Glutamatergic neuron (in vitro differentiated cells): ENCODE measurements at places on chromosomes 2 and 18. TPM values are rescaled to one million over a fixed set of nuclear protein-coding genes. Genes with fewer than 3 reads are reported as not detected.
A peak's percentile ranks its signal among the peaks of the same experiment; 100 is the strongest.

DNA sequence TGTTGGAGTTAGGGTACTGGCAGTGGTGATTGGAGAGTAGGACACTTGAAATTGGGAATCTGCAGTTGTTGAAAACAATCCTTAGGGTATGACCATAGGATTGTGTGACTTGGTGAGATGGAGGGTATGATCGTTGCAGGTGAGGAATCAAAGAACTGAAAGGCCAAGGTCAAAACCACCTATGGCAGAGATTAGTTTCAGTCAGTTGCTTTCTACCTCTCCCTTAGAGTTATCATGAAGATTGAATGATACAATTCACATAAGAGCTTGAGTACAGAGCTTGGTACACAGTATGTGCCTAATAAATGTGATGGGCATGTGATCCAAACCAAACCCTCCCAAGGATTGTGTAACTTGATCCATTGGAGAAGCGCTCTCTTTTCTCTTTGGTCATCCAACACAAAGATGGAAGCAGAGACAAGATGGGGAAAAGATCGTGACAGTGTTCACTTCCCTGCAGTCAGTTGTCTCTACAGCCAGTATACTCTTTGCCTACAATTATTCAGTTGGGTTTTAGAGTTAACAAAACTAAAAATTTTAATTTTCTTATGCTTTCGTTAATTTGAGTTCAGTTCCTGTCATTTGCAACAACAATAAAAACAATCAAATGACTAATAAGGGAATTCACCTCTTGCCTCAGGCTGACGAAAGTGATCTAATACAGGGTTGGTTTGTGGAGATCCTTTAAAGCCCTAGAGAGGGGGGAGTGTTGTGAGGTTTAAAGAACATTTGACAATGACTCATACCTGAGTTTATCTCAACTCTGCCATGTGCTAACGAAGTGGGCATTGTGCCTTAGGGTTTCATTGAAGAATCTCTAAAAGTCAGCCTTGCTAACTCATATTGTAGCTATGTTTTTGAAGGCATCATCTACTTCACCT, 14.8 kb upstream of the SMAD2 start:
- DNase-seq: no peak

DNA sequence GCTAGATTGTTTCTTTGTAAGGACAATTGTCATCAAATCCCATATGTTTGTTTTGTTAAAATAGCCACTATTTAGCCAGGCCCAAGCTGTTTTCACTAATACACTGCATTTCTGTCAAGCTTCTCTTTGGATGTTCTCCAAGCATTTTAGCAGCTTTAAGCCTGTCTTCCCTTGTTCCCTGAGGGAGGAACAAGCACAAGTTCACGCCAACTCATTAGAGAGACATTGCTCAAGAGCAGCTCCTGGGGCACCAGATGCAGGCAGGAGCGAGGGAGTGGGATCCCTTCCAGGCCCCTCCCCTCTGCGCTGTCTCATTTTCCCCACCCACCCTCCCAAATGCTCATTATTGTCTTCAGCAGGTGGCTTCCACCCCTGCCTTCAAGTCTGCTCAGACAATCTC, 32.6 kb upstream of the PPP3R1 start:
- DNase-seq: no peak

Gene APLF
- total RNA-seq: 4.4 TPM

Gene NEUROD1
- 65.5 TPM for total RNA-seq

DNA sequence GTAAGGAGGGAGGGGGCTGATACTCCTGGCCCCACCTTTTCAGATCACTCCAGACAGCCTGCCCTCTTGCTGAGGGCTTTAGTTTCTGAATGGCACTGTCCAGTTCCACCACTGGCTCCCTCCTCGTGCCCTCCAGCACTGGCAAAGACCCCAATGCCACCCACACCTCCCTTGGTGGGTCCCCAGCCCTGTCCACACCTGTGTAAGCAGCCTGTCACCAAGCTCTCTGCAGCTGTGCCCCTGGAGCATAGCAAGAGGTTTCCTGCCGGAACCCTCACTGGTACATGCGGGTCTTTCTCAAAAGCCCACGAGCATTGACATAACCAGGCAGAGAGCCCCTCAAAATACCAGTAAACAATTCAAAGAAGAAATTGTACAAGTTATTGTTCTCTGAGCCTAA, 17.6 kb upstream of the KIF1A start:
- no peak for DNase-seq

GRCh38 chr2:227464361-227464760, 7.6 kb upstream of the AGFG1 start:
- no peak for DNase-seq

DNA sequence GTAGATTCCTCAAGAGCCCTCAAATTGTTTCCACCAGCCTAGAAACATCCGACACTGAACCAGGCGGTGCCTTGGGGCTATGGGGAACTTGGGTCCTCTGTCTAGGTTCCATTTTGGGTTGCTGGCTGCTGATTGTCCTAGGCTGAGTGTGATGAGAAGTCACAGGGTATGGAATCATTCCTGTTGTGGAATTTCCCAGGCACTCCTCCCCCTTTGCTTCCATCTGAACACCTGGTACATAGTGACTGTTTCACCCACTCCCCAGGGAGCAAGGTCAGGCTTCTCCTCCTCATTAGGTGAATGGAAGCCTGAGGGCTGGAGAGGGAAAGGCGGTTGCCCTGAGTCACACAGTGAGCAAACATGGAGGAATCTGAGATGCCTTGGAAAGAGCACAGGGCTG, 4.5 kb downstream of the KIF3C start:
- no peak for DNase-seq

GRCh38 chr2:143347901-143348414, 218.7 kb downstream of the ARHGAP15 start:
- no peak for DNase-seq

DNA sequence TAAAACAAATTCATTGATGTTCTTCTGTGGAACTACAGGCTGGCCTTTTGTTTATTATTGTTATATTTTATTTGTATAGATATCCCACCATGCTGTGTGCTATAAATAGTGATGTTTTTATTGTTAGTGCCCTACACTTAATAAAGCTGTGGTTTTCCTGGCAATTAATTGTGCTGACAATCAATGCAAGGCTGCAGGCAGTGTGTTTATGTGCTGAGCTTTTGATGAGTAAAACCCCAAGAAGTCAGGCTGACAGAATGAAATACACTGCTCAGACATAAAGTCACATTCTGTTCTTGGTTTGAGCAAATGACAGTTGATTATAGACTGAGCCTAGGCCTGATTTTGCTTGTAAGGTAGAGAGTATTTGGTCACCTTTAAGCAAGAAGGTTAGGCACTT, 362.7 kb downstream of the CPS1 start:
- DNase-seq: no peak

DNA sequence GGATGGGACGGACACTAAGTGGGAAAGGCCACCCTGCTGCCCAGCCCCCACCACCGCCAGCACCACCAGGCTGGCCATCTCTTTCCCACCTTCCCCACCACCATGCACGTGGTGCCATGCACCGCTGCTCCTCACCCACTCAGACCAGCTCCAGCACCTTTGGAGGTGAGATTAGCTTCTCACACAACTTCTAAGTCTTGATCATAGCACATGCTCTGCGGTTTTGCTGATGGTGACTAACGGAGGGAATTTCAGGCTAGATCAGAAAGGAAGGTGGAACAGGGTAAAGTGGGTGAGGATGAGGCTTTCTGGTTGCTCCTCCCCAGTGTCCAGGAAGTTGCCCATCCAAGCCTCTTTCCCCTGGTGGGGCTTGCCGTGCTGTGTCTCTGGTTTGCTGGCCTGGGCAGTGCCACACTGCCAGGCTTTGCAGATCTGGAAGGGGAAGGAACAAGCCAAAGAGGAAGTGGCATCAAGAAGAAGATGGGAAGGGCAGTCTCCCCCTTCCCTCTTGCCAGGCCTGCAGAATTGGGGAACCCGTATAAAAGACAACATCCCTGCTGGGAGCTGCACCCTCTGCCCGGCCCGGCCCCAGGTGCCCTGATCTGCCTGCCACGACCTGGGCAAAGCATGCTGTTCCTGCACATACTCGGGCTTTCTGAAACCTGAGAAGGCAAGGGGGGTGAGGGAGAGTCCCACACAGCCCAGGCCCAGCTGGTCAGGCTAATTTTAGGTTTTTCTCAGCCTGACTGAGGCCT, 44.3 kb upstream of the CAB39 start:
- no peak for DNase-seq

DNA sequence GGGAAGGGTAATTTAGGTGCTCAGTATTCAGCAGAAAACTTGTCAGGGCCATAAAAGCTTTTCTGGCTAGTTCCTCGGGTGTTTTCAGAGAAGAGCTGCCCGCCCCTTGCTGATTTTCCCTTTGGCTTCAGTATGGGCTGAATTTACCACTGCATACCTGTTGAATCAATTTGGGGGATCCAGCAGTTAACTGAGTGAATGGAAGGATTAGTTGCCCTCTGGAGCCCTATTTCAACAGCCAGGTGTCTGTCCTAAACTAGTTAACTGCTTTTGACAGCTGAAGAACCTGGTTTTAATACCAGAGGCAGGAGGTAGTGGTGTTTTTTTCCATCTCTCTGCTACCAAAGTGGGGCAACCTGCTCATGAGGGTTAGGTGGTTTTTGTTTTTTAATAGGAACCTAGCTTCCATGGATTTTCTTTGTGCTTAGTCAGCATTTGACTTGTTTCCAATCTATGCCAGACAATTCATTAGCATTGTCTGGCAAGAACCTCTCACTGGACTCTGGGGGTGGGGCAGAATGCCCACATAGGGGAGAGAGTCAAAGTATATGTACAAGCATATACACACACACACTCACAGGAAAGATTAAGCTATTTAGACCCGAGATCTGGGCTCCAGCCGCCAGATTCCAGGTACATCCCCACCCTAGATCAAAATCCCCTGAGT, 166.5 kb upstream of the SIX3 start:
- DNase-seq: no peak

Gene HNRNPLL
- 79.8 TPM for total RNA-seq

DNA sequence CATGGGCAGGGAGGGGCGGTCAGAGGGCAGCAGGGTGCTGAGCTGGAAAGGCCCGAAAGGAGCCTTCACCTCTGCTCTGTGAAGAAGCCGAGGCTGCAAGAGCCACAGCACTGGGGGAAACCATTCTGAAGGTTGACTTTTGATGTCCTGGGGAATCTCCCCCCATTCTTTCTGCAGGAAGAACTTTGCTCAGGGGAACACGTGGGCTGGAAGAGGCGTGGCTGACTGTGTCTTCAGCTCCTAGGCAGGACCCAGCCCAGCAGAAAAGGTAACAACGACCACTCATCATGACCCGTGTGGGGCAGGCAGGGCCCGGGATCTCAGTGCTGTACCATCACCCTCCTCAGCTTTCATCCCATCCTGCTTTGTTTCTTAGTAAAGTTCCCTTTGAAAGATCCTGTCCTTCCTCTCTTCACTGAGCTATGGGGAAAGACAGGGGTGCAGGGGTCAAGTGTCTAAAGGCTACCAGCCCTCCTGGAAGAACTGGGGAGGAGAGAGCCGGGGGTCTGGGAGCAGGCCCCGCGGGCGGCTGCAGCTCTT, 312.7 kb downstream of the CELF4 start:
- DNase-seq: no peak

Gene LIMS1
- 18.5 TPM for total RNA-seq

Gene DSG4
- total RNA-seq: not detected

DNA sequence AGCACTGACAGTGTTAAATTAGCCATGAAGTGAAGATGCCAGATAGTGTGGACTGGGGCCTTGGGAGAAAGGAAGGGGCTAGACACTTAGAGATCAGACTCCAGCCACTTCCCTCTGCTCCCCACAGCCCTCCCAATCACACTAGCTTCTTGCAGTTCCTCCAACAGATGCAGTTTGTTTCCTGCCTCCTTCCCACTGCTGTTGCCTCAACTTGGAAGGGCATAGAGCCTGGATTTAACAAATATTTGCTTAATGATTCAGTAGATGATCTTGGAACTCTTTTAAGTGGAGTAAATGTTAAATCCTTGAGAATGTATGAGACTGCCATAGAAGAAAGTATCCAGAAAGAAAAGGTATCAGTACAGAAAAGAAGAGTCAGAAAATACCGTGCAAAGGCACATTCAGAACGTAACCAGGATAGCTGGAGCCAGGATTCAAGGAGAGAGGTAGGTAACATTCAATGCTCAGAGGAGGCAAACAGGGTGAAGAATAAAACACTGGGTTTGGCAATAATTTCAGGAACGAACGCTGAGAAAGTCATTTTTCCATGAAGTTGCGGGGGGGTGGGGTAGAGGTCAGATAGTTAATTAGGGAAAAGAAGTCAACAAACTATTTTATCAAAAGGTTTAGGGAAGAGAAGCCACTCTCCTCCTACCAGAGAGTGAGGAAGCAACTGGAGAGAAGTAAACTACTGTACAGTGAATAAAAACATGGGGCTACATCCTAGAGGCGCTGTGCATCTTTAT, 1.3 kb upstream of the BZW1 start:
- no peak for DNase-seq

Gene BIRC6
- 124 TPM for total RNA-seq

GRCh38 chr2:207054521-207054920, 111.2 kb downstream of the KLF7 start:
- no peak for DNase-seq

DNA sequence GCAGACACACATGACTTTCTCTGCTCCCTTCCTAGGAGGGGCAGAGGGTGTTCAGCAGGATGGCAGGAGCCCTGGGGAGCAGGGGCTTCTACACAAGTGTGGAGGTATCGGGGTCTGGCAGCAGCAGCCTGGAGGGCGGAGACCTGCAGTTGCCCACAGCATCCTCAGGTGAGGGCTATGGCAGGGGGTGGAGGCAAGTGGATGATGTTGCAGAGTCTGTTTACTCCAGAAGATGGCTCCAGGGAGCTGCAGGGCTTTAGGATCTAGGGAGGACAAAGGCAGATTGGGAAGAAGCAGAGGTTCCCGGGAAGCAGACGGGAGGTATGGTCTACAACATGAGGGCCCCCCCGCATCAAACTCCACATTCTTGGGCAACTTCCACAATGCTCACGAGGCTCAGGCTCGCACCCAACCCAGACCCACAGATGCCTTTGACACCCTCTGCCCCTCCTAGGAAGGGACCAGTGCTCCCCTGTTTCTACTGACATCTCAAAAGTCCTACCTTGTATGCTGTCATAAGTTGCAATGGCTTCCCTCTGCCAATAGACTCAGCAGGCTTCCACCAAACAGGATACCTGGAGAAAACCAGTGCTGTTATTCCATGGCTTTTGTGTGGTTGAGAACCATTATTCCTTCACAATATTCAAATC, 12.0 kb upstream of the ATP6V1C2 start:
- DNase-seq: peak; percentile 29

Gene CCL20
- total RNA-seq: not detected

Gene DHRS9
- not detected for total RNA-seq

Gene HRH4
- not detected for total RNA-seq

Gene CCBE1
- total RNA-seq: 0.81 TPM

DNA sequence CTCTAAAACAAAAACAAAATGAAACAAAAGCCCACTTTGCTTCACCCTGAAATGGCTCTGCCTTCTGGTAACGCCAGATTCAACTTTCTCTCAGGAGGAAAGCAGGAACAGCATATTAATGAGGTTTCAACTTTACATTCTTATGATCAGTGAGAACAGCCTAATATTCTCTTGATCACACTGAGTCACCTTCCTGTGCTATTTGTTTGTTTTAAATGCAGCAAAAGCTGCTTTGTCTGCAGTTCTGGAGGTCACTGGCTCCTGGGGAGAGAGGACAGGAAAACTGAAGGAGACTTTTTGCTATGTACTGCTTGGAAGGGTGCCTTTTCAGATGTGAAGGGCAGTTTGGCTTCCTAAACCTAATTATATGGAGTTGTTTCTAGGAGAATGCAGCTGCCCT, 48.1 kb downstream of the MAIP1 start:
- DNase-seq: no peak

Gene SPHKAP
- total RNA-seq: 0.71 TPM

GRCh38 chr2:144920755-144921530, 401.0 kb upstream of the ZEB2 start:
- no peak for DNase-seq

Gene HAAO
- total RNA-seq: not detected

Gene GLI2
- total RNA-seq: 3.9 TPM

Gene GALNT13
- 5.5 TPM for total RNA-seq

Gene KHK
- 5.3 TPM for total RNA-seq
